Cerebellum (tissue), 4 donors: ENCODE measurements at places on chromosomes 5 and 9.

- DNase-seq: no peak
Measured at GRCh38 chr5:66001952-66002351, 75.6 kb downstream of the ERBIN start.

- DNase-seq: no peak
Measured at GRCh38 chr5:154761046-154761736, 6.0 kb downstream of the LARP1 start.

DNA sequence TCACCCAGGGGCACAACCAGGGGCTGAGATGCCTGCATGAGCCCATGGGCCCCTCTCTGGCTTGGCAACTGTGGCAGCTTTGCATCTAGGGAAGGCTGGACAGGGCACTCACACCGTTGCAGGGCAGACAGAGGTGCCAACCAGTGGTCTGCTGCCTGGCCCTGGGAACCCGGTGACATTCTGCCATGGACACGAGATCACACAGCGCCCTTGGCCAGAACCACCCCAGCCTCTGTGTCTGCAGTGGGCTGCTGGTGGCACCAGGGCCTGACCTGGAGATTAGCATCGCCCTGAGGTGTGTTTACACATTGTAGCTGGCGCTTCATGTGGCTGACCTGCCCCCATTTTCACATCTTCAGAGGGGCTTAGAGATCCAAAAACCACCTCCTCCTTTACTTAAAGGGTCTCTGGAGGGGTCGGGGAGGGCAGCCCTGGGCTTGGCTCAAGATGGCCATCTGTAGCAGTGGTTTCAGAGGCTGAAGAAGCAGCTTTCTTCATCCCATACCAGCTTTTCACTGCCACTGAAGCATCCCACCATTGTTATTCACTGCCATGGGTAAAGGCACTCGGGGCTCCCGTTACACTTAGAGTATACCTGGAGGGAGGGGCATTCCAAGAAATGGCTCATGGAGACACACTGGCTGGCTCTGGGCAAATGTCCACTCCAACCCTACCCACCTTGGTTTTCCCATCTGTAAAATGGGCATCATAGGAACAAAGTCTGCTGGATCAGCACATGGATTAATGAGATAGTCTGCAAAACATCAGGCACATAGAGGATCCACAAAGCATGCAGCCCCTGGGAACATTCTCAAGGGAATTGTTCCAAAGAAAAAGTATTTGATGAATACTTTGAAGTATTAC, 11.4 kb downstream of the DCANP1 start:
- no peak for DNase-seq

- no peak for DNase-seq
Measured at GRCh38 chr5:144983101-144983500, 812.4 kb downstream of the KCTD16 start.

GRCh38 chr9:102178811-102179210, 440.4 kb upstream of the GRIN3A start:
- no peak for DNase-seq

DNA sequence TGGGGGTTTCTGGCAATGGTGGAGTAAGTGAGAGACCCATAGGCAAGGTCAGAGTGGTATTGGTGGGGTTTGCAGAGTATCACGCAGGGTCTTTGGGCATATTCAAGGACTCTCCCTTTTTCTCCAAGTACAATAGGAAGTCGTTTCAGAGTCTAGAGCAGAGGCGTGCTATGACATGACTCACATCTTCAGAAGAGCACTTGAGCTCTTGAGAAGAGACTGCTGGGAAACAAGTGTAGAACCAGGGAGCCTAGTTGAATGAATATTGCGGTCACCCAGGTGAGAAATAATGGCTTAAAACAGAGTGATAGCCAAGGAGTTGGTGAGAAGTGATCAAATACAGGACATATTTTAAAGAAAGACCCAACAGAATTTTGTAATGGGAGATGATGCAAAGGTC, 813.4 kb downstream of the TLE1 start:
- DNase-seq: no peak

DNA sequence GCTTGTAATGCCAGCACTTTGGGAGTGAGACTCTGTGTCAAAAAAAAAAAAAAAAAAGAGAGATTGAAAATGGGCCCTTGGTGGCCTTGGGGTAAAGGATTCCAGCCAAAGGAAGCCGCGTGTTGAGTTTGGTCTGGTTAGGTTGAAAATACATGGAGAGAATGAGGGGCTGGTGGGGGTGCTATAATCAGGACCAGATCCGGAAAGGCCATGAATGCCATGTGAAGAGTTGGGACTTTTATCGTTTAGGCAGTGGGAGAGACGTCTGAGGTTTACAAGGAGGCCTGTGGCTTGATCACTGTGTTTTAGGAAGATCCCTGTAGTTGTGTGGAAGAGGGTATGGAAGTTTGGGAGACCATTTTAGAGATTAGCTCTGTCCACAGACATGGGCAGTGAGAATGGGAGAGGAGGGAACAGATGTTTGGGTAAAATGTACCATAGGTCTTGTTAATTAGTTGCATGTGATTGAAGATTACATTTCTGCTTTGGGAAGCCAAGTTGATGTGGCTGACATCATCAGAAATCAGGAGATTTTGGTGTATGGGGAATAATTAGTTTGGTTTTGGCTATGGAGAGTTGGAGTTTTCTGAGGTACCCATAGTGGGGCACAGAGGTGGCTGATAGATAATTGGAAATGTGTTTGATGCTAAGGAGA, 3.5 kb downstream of the MSANTD3 start:
- DNase-seq: no peak

DNA sequence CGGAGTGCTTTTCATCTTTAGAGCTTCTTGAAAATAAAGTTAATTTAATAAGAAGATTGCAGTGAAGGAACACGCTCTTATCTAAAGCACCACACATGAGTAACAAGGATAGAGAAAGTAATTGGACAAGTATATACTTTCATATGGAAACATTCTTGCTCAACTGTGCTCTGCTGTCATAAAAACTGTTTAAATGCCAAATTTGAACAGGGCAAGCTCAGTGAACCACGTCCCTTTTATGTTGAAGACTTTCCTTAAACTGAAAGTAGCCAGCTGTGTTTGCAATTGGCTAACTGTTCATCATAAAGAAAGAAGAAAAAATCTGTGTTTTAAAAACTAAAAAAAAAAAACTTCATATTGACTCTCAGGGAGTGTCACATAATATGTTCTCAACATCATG, 1610.7 kb upstream of the C9orf72 start:
- no peak for DNase-seq

DNA sequence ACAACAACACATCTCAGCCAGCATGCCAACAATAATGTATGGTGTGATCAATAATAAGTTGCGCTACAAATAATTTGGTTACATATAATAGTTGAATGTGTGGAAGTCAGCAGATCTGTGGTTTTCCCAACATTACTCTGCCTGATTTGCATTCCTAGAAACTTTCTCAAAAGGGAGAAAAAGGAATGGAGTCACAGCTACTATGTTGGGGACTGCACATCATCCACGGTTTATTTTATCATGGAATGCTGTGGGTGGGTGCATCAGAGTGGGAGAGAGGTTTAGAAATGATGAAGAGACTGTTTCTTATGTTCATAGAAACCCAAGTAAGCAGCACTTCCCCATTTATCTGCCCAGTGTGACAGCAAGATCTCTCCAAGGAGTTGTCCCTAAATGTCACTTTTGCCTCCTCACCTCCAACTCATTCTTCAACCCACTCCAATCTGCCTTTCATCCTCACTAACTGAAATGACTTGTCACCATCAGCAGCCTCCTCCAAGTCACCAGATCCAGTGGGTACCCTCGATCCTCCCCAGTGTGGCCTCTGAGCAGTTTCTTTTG, 2.8 kb upstream of the SPOCK1 start:
- no peak for DNase-seq

- no peak for DNase-seq
Measured at GRCh38 chr5:14518638-14519037, 63.0 kb upstream of the OTULINL start.

DNA sequence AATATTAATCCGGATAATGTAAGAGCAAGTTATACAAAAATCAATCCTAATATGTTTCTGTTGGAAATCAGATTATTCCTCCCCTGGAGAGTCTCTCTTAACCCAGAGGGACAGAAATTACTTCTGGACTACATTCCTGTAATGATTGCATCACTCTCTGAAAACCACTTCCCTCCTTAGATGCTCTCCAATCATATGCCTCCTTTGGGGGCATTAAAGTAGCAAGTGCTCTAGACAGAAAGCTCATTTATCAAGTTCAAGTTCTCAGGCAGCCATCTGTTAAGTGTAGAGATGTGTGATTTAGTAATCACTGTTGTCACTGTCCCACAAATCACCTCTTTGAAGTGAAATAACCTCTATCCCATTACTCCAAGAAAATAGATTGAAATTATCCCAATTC, 247.1 kb downstream of the SLCO4C1 start:
- no peak for DNase-seq

DNA sequence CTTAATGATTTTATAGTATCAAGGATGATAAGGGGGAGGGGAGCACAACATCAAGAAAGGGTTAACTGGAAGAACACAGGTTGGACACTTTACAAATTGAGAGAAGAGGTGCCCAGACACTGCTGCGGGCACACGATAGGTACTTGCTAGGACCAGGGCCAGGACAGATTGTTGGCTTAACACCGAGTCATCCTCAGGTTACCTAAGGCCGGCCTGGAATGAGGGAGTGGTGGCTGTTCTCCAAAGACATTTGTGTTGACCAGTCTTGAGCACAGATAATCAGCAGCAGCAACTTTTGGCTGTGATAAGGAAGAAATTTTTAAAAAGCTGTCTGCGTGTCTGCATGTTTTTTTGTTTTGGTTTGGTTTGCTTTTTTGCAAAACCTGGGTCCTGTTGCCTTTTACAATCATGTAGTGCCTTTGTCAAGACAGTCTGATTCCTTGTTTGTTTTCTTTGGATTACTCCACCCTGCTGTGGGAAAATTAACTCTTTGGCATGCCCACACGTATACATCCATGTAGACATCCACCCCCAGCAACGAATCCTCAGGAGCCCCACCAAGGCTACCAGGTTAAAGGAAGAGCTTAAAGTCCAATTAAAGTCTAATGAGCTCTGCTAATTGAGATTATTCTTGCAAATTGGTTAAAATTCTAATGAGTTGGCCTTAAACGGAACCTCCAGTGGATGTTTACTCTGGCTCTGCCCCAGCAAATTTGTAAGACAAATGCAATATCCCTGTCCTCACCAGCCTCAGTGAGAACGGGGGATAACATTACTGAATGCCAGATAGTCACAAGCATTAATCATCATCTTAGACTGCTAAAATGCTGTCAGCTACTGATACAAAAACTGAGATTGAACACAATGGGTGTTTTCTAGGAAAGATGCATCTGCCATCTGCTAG, 382.3 kb downstream of the ACTL7B start:
- DNase-seq: peak; percentile 15

GRCh38 chr5:74953937-74954720, 87.9 kb upstream of the FAM169A start:
- no peak for DNase-seq

DNA sequence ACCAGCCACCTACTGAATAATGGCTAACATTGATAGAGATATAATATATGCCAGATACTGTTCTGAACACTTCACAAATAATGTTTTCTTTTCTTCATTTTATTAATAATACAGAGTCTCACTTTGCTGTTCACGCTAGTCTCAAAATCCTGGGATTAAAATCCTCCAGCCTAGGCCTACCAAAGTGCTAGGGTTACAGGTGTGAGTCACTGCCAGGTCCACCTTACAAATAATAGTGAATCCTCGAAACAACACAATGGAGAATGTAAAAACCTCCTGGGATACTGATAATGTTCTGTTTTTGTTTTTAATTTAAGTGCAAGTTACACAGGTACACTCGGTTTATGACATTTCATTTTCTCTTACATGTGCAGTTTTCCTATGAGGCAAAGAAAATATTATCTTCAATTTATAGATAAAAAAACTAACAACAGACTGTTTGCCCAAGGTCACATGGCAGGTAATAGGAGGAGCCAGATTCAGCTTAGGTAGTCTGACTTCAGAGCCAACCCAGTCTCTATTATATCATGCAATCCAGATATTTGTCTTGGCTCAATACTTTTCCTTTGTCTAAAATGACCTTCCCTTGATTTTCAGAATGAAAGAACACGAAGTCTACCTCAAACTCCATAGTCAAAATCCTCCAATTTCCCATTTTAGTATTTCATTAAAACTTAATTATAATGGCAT, 7.8 kb downstream of the ZFR start:
- DNase-seq: no peak

DNA sequence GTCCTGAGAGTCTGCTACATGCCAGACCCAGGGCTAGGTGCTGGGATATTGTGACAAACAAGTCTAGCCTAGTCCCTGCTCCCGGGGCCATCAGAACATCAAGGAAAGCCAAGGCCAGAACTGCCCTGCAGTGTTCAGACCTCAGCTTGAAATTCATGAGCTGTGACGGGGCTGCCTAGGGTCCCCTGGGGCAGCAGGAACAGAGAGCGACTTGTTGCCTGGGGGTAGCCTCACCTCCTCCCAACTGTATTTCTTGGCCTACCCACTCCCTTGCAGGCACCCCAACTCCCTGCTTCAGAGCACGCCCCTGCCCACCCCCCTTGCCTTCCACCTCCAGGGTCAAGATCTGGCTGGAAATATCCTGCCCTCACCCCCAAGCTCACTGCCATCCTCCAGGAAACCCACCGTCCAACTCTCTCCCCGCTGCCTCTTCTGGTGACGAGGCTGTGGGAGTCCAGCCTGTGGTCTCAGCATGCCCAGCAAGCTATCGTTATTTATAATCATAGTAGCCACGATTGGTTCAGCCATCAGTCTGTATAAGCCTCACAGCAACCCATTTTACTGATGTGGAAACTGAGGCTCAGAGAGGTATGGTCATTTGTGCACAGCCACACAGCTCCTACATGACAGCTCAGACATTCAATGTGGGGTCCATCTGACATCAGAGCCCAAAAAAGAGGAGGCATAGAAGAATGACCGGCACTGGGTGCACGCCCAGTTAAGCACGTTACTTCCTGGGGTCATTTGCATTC, 10.7 kb downstream of the DNM1 start:
- DNase-seq: no peak

DNA sequence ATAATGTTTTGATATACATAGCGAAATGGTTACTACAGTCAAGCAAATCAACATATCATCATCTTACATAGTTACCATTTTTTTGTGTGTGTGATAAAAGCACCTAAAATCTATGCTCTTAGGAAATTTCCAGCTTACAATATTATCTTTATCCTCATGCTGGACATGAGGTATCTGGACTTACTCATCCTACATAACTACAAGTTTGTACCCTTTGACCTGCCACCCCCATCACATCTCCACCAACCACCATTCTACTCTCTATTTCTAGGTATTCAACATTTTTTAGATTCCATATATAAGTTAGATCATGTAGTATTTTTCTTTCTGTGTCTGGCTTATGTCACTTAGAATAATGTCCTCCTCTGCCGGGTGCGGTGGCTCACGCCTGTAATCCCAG, 79.9 kb downstream of the TAF11L14 start:
- no peak for DNase-seq
